ENCODE measurements at places on chromosomes 6 and 20.

DNA sequence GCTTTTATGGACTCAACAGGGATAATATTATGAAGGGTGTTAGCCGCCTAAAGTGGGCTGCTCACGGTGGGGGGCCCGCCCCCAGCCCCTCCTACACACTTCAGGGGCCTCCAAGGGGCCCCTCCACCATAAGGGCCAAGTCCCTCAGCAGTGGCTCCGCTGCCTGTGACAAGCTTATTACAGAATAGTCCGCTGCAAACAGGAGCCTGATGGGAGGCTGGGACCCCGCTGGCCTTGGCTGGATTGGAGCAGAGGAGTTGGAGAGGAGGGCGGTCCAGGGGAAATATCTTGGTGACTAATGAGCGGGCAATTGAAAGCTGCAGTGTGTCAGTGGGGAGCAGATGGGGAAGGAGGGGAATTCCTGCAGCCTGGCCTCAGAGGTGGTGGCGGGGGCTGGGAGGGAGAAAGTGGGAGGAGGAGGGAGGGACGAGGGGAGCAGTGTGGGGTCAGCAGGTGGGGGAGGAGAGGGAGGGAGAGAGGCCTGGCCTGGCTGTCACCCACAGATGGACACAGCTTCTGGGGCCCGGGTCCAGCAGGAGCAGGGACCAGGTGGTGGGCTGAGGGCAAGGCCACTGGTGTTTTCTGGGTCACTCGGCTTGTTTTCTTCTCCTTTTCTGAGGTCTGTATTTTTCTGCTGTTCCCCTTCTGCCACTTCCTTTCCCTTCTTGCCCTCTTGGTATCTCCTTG is 57.6 kb upstream of the FOXP4 start:
- no peak for DNase-seq

DNA sequence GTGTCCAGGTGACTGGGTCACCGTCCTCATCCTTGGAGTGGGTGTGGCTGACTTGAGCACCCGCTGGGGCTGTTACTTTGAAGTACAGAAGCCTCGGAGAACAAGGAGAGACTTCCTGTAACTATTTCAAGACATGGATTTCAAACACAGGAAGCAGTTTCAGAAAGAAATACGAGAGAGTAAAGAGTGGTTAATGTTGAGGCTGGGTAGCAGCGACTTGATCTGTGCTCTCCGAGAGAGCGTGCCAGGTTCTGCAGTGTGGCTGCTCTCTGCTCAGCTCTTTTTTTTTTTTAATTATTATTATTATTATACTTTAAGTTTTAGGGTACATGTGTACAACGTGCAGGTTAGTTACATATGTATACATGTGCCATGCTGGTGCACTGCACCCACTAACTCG is 17.5 kb upstream of the EFCAB8 start:
- no peak for DNase-seq

DNA sequence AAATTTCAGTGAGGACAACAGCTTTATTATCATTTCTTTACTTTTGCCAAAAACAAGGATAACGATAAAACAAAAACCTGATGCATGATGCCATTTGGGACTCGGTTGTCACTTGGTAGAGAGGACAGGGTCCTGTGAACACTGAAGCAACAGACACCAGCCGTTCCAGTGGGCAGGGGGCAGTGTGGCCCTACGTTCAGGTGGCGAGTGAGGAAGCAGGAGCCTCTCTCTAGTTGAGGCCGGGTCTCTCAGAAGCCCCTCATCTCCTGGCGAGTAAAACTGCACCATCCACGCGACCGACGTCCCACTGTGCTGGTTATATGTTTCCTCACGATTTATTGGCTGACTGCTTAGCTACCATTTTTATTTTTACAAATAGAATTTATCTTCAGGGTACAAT is 231.6 kb downstream of the THBS2 start:
- DNase-seq = no peak

DNA sequence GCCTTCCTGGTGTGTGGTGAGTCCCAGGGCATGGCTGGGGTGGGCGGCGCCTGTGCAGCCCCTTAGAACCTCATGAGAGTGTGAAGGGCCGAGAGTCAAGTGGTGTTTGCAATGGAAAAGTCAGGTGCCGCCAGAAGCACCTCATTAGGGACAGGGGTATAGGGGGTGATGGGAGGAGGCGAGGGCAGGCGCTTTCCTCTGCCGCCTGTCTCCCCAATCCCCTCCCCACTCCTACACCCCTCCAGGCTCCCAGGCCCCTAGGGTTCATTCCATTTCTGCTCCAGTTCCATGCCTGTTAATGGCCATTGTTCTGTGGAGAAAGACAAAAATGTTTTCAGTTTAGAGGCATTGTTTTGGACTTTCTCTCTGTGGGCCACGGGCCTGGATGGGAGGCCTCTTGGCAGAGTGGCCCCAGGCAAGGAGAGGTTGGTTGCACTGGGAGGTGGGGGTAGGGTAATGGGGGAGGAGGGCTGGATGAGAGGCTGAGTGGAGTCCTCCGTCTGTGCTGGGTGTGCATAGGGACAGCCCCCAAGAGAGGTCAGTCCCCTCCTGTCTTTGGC is 21.4 kb upstream of the SCUBE3 start:
- no peak for DNase-seq

GRCh38 chr6:146408583-146408982 is 135.1 kb upstream of the RAB32 start:
- DNase-seq = no peak

DNA sequence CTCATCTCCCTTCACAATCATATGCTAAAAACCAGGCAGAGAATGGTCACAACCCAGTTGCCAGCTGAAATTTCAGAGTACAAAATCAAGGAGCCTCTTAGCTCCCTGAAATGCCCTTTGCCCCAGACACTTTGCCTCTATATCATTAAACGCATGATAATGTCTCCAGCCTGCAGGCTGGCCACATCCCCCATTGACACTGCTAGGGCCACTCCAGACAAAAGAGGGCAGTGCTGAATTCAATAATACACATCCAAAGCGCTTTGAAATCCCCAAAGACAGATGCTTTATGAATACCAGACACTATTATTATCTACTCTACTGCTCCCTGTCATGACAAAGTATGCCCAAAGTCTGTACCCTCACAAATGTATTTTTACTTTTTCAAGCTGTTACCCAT is 348.3 kb upstream of the POU3F2 start:
- DNase-seq = no peak

DNA sequence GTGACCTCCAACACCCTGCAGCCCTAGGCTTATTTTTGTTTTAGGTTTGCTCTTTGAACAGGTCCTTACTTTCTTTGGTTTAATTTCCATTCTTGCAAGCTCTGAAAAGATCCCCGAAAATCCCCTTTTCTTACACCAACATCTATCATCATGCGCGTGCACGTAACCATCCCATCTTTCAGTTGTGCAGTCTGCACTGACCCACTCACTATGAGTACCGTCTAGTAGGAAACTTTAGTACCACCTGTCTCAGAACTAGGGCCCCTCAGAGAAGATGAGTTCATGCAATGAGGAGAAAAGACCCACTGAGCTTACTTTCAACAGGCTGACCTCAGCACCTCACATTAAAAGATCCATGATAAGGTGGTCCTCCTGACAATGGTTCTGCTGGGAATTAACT is 120.6 kb upstream of the AGPAT4 start:
- no peak for DNase-seq

GRCh38 chr6:157711060-157711459 is 112.0 kb upstream of the SNX9 start:
- DNase-seq = no peak

- no peak for DNase-seq
Measured at GRCh38 chr6:156729248-156729647, 47.9 kb upstream of the ARID1B start.

- DNase-seq = peak; percentile 85
Measured at GRCh38 chr20:38057351-38057972, 23.9 kb downstream of the RPRD1B start.

- no peak for DNase-seq
Measured at GRCh38 chr6:109512271-109512817, 29.3 kb upstream of the ZBTB24 start.

DNA sequence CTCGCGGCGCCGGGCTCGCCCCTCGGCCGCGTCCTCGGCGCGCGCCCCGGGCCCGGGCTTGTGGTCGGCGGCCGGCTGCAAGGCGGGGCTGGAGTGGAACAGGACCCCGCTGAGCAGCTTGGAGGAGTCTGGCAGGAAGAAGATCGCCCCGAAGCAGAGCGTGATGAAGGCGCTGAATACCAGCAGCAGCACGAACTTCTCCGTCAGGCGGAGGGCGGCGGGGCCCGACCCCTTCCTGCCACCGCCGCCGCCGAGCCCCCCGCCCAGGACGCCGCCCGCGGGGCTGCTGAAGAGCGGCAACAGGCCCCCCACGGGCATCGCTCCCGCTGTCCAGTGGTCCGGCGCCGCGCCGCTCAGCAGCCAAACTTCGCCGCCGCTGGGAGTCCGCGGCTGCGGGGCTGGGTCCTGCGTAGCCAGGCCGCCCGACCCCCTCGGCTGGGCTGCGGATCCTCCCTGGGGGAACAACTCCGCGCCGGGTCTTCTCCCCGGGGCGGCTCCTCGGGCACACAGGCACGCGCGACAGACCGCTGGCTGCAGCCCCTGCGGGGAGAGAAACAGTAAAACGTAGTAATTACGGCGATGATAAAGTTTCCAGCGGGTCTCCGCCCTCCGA is 707 bp downstream of the MAN1A1 start:
- DNase-seq = no peak

GRCh38 chr6:157222201-157222981 is 100.9 kb downstream of the TMEM242 start:
- DNase-seq = no peak

GRCh38 chr6:31622684-31623091 is 2.2 kb downstream of the PRRC2A start:
- no peak for DNase-seq

GRCh38 chr20:62792182-62792939 is 3.9 kb upstream of the MRGBP start:
- no peak for DNase-seq

GRCh38 chr20:37257988-37258387 is 3.6 kb downstream of the GHRH start:
- no peak for DNase-seq

DNA sequence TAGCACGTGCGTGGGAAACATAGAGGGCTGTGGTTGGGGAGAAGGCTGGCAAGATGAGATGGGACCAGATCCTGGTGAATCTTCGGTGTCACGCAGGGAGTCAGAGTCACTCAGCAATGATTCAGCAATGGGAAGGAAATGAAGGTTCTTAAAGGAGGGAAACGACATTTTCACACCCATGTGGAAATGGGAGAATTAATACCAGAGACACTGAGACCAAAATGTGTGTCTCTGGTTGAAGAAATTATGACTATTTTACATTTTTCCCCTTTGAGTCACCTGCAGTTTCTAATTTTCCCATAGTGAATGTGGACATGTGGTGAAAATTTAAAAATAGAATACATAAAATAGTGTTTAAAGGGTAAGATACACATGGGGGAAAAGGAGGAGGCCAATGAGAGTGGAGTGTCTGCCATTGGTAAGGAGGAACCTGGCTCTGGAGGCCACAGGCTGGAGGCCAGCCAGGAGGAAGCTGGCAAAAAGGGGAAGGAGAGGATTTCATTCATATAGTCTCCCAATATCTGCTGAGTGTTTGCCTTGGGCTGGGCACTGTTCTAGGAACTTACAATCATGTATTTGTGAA is 17.5 kb downstream of the NRN1 start:
- no peak for DNase-seq

DNA sequence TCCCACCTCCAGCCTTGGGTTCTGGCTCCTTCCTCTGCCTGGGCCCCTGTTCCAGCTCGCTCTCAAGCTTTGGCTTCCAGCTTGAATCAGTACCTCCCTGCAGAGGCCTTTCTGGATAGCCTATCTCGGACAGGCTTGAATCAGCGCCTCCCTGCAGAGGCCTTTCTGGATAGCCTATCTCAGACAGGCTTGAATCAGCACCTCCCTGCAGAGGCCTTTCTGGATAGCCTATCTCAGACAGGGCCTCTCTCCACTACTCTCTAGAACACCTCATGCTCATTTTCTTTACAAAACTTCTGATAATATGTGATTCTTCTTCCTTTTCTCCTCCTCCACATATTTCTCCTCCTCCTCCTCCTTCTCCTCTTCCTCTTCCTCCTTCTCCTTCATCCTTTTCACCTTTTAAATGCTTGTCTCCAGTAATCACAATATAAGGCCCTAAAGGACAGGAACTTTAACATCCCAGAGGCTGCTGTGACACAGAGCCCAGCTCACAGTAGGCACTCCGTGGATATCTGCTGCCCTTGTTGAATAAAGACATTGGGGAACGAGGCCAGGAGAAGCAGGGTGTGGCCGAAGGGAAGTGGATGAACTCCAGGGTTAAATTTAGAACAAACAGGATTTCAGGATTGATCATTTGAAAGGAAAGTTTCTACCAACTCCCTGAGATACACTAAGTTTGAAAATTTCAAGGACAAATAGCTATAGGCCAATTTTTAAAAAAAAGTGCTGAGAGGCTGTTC is 9.3 kb upstream of the RPS6KA2 start:
- no peak for DNase-seq

GRCh38 chr6:82704045-82704444 is 340.4 kb downstream of the TPBG start:
- DNase-seq = no peak

GRCh38 chr6:55756531-55757031 is 118.8 kb downstream of the BMP5 start:
- DNase-seq = no peak

- DNase-seq = no peak
Measured at GRCh38 chr6:104013312-104013971, 846.3 kb downstream of the HACE1 start.

DNA sequence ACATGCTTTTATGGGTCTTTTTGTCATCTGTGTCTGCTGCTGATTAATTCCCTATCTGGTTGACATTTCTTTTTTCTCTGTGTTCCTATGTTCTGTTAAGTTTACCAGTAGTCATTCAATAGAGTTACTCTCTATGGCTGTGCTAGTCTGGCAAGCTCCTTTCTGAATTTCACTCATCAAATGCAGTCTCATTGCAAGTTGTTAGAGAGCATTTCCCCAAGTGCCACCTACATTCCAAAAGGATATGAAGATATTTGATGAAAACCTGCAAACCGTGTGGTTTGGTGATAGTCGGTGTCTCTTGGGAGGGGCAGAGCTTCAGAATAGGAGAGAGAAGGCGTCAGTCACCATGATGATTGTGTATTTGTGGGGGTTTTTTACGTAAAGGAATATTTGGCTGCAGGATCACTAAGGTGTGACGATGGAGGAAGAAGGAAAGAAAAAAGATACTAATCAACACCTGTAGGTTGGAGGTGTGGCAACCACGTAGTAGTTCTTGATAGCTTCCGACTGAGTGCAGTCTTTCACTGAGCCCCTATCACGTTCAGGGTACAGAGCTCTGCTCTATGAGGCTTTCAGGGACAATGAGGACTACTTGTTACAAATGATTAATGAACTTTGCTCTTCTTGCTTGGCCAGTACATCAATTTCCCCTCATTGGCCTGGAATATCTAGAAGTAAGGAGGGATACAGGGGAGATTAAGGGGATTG is 73.1 kb upstream of the TNFAIP3 start:
- no peak for DNase-seq

Measured in RPMI8226 (cell line).